ENCODE measurements at places on chromosomes 6 and 20.

DNA sequence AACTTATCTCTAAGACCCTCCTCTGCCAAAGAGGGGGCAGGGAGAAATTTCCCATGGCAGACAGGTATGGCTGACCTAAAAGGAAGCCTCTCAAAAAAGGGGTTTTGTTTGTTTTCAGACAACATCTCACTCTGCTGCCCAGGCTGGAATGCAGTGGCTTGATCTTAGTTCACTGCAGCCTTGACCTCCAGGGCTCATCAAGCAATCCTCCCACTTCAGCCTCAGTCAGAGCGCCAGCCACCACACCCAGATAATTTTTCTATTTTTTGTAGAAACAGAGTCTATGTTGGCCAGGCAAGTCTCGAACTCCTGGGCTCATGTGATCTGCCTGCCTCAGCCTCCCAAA, 3.8 kb downstream of the EZR start:
- no peak for DNase-seq

DNA sequence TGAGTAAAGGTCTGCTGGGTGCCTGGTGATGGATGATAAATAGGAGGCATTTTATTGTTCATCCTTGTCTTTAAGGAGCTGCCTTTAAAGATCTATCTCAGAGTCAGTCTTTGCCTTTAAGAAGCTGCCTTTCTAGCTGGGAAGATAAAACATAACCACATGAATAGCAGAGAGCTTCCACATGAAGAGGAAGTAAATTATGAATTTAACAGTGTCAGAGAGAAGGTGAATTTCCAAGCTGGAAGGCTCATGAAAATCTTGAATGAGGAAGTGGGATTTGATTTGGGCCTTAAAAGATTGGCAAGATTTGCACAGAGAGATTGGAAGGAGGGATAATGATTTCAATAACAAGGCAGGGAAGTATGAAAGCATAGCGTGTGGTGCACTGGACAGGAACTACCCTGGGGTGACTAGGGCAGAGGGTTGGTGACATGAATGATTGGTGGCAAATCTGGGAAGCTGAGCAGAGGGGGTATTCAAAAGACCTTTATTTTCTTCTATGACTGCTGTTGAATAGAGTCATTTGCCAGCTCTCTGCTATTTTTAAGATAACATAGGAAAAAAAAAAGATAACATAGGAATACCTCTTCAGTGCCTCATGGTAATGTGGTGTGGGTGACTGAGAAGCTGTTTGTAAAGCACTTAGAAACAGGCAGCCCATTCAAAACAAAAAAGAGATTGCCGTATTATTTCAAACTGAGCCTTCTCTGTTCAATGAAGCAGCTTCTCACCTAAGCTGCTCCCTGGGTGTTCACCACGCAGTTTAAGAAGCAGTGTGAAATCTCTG, 591.6 kb downstream of the PKHD1 start:
- DNase-seq: no peak

- DNase-seq: no peak
Measured at GRCh38 chr6:12782136-12782535, 65.6 kb downstream of the PHACTR1 start.

DNA sequence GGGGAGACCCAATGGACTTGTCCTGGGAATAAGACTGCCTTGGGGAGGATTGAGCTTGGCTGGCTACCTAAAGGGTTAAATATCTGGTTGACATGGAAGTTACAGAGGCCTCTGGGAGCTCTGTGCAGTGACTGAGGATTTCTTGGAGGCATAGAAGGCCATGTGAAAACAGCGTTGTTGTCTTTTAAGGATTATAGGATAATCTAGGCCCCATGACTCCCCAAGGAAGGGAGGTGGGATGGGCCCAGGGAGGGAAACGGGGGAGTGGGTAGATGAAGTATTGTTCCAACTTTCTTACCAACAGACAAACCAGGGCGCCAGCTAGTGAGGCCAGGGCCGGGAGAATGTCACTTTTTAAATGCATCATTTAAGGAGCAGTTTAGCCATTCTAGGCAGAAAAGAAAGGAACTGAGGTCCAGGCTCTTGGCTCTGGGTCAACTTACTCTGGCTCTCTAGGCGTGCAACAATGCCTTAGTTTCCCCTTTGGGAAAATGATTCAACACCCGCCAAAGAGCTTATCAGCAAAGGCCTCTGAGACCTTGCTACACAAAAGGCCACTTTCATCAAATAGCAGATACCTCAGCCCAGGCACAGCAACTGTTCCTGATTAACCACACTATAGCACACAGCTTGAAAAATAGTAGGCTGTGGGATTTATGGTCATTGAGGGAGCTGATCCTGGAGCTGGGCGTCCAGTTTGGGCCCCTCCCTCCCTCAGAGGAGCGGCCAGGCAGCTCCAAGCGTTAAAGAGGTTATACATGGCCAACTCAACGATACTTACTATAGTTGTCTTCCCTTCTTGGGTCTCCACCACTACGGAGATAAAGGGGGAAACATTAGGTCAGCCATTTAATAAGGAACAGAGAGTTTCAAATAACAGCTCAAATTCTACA, 7.0 kb downstream of the MRPS18A start:
- no peak for DNase-seq

- DNase-seq: no peak
Measured at GRCh38 chr6:2939315-2940009, 31.9 kb downstream of the SERPINB6 start.

- no peak for DNase-seq
Measured at GRCh38 chr6:15044146-15044882, 201.6 kb upstream of the JARID2 start.

- DNase-seq: no peak
Measured at GRCh38 chr6:6516666-6517458, 71.7 kb upstream of the LY86 start.

GRCh38 chr20:63091901-63092659, 85.3 kb upstream of the BHLHE23 start:
- no peak for DNase-seq

- no peak for DNase-seq
Measured at GRCh38 chr6:159760602-159761057, 1.2 kb upstream of the ACAT2 start.

DNA sequence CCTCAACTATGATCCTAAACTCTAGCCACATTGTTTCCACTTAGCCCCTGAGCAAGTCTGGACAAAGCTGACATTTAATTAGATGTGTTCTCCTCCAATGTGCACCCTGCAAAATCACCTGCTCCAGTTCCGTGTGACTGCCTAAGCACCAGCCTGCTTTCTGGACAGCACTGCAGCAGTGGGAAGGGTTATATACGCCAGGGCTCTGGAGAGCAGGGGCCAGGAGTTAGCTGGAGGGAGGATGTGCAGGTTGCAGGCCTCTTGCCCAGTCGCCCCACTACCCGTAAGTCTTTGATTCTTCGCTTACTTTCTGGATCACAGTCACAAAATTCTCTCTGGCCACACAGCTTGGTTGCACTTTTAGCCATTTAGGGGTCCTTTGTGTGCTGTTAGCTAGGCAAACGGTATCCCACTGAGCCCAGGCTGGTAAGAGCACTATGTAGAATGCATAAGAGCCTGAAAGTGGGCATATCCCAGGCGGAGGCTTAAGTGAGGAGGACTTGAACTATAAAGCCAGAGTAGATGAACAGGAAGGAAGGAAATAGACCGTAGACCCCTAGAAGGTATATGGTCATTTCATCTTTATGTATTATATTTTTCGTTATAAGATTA, 10.7 kb upstream of the PLEKHG1 start:
- DNase-seq: no peak

DNA sequence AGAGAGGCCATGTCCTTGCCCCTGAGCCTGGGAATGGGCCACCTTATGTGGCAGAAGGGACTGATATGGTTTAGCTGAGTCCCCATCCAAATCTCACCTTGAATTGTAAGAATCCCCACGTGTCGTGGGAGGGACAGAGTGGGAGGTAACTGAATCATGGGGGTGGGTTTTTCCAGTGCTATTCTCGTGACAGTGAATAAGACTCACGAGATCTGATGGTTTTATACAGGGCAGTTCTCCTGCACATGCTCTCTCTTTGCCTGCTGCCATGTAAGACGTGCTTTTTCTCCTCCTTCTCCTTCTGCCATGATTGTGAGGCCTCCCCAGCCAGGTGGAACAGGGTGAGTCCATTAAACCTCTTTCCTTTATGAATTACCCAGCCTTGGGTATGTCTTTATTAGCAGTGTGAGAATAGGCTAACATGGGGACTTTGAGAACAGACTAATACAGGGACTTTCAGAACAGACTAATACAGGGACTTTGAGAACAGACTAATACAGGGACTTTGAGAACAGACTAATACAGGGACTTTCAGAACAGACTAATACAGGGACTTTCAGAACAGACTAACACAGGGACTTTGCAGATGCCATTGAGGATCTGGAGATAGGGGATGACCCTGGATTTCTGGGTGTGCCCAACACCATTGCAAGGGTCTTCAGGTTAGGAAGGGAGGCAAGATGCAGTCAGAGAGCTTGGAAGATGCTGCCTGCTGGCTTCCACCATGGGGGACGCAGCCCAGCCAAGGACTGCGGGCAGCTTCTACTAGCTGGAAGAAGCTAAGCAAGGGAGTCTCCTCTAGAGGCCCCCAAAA, 86.9 kb downstream of the RAMACL start:
- no peak for DNase-seq

DNA sequence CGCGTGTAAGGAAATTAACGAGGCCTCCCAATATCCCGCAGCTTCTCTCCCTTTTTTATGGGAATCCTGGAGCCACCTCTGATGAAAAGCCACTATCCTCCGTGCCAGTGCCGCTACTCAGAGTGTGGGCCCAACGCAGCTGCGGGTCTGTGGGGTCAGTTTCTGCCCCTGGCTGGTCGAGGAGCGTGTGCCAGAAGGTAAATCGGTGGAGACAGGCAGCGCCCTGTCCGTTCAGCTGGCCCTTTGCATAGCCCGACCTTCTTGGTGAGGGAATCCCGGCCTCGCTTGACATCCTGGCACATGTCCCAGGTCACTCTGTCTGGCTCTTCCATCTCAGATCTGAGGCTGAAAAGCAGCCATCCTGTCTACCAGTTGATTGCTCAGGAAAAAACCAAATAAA, 4.6 kb downstream of the THBS2 start:
- no peak for DNase-seq

- DNase-seq: no peak
Measured at GRCh38 chr6:81003156-81003555, 749.3 kb downstream of the TENT5A start.

GRCh38 chr6:35061651-35062410, 79.3 kb downstream of the TCP11 start:
- no peak for DNase-seq

- DNase-seq: no peak
Measured at GRCh38 chr6:108686896-108687295, 126.2 kb downstream of the FOXO3 start.

DNA sequence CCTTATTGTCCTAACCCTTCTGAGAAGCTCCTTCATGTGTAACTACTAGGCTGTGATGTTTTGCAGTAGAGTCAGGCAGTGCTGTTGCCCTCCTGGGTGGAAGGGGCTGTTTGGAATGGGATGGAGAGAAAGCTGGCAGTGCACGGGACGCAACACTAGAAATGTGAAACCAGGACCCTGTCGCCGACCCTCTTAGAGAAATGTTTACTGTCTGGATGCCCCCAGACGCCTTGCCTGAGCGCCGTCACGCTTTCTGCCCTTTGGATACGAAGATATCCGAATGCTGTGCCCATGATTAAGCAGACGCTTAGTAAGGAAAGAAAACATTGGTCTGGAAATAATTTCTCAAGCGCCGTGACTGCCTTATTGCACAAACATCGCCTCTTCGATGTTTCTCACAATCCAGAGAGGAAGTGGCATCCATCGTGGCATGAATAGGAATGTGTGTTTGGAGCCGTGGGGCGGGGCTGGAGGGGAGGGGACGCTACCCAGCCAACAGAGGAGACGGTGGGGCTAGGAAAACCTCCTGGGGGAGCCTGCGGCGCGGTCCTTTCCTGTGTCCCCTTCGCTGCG, 661 bp upstream of the PPP1R14C start:
- no peak for DNase-seq

- DNase-seq: no peak
Measured at GRCh38 chr6:43987838-43988439, 139.3 kb downstream of the MRPL14 start.

DNA sequence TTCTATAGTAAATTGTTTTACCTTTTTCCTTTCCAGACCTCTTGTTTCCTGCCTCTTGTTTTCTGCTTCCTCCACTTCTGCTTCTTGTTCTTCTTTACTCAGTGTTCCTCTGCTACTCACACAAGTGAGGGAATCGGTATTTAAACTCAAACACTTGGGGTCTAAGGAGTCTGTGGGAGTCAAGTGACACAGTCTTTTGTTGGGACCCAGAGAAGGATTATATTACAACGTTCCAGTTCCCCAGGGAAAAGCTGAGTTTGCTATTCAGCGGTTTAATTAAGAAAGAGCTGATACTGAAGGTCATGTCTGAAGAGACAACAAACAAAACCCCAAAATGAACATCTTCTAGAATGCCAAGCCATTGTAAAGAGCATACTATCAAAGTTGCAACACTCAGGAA, 107.8 kb upstream of the CITED2 start:
- no peak for DNase-seq

DNA sequence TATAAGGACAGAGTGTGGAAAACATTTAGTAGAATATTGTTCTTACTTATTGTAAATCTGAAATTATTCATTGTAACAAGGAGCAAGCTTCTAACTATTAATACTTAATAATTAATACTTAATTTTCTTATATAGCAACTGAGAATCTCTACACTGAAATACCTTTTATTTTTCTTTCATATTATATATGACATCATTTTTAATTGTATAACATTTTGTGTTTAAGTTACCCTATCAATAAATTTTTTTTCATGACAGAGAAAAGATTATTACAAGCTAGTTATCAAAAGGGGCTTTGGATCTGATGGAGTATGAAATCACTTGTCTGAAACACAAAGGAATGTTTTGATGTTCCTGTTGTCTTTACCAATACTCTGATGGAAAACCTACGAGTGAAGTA, 72.2 kb upstream of the CNKSR3 start:
- DNase-seq: no peak

GRCh38 chr6:25452031-25452430, 172.9 kb downstream of the CARMIL1 start:
- no peak for DNase-seq

DNA sequence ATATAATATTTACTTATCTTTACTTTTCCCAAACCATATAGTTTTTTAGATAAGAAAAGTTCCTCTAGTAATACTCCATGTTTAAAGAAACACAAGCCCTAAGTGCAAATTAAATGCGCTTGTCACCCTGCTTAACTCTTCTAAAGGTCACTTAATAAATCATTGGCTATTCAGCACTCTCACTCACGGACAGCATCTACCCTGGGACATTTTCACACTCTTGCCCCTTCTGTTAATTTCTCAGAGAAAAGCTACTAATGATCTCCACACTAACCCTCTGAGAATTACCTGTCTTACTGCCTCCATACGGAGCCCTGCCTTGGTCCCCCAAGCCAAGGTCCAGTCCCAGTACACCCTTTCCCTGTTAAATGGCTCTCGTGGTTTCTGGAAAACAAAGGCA, 102.2 kb downstream of the NRN1 start:
- DNase-seq: no peak

All from AG09319 (cell line).